Activated B cell treated with CpG ODN at 0.5 μM for 24 hours (primary cell): ENCODE measurements at places on chromosomes 4 and X. TPM values are rescaled to one million over a fixed set of nuclear protein-coding genes. Genes with fewer than 3 reads are reported as not detected.

The NR3C2 gene
- total RNA-seq: 3.9 and 4.5 TPM in 2 replicates

The MAGEB1 gene
- not detected in 2 replicates for total RNA-seq

The SPP1 gene
- total RNA-seq: not detected in 2 replicates

The LRIT3 gene
- total RNA-seq: 0.22 and 0.24 TPM in 2 replicates

The ASB12 gene
- total RNA-seq: 0.18 TPM in 1 of 2 replicates, not detected in the other

The CXCL8 gene
- 0.71 and 1.1 TPM in 2 replicates for total RNA-seq

The DSPP gene
- not detected in 2 replicates for total RNA-seq

The IL1RAPL1 gene
- total RNA-seq: not detected in 2 replicates

The ERAS gene
- total RNA-seq: not detected in 2 replicates

GRCh38 chrX:19373351-19373891 lies 29.7 kb downstream of the PDHA1 start:
- no peak for DNase-seq

DNA sequence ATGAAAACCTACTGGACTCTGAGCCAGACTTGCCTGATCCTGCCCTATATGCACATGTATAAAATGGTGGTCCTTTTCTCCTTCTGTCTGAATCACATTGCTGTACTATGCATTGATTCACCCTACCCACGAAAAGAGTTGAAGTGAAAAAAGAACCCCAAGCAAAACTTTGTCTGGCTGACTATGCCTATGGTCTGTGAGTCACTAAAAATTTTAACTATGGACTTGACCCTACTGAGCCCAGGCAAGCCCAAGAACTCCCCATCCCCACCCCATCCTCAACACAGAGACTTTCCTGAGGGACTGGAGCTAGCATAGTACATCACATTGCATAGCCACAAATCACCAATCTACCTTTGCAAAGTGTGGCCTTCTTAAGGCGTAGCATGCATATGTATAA lies 116.6 kb upstream of the TENM3 start:
- no peak for DNase-seq

DNA sequence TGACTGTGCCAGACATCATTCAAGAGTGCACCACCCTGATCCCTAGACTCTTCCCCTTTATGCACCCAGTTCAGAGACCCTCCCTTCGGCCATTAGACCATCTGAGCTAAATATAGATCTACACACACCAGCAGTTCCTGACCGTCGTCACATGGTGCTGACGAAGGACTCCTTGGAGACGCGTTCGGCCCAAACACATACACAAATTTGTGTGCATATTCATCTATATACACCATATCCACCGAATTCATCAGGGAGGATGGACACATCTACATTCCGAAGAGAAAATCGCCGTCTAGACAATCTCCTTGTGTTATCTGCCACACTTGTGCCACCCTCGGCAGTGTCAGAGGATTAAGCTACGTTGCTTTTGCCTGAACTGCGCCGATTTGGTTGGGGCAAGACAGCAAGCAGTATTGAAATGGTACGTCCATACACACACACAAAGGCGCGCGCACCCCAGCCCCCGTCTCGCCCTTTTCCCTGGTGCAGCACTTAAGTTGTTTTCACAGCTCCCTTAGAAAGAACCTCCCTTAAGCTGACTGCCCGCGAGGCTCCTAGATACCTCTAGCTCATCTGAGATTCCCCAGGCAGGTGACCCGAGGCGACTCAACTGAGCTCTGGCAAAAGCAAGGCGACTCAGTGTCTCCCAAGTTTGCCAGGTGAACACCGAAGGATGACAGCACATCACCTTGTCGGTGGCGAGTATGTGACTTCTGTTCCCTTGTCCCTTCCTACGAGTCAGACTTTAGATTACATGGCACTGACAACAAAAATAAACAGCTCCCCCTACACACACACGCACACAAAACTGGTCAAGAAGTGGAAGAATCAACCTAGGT lies 1.0 kb downstream of the RASGEF1B start:
- peak; percentile 53 for DNase-seq

DNA sequence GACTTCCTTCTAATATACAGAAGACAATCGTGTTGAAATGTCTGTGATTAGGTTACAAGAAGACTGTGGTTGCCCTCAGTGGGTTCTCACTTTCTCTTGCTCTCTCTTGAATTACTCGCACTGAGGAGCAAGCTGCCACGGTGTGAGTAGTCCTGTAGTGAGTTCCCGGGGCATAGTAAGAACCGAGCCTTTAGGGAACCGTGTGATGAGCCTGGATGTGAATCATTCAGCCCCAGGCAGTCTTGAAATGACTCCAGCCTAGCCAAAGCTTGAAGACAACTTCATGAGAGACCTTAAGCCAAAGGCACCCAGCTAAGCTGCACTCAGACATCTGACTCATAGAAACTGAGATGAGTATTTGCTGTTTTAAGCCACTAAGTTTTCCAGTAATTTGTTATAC lies 292.7 kb downstream of the SPOCK3 start:
- DNase-seq: no peak

DNA sequence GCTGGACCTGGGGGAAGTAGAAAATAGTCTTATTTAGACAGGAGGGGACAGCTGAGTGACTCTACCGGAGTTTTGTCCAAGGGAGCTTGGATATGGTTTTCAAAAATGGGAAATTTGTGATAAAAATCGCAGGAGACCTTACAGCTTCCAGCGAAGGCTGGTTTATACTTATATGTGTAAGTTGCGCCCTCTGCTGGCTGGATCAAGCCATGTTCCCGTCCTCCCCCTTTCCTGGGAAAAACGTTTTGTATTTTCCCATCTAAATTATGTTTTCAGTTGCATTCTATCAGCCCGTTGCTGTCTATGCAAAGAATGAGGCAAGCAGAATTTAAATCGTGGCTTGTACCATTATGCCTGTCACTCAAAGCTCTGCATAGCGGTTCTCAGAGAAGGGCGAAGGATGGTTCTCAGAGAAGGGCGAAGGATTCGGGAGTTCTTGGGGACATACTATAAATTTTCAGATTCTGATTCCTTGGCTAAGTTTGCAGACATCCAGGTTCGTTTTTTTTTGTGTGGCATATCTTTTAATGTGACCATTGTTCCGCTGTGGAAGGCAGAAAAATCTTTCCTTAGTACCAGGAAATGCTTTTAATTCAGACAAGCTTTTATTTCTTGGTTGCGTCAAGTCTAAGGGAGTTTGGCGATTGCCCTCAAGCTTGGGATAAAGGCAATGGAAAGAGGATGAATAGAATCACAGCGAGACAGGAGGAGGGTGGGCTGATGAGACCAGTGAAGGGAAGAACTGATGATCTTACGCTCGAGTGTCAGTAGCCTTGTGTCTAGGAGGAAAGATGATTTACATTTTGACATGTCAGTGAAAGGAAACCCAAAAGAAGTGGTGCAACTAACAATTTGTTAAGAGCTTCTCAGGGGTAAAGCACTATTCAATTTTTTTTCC lies 128.5 kb upstream of the ARX start:
- no peak for DNase-seq

DNA sequence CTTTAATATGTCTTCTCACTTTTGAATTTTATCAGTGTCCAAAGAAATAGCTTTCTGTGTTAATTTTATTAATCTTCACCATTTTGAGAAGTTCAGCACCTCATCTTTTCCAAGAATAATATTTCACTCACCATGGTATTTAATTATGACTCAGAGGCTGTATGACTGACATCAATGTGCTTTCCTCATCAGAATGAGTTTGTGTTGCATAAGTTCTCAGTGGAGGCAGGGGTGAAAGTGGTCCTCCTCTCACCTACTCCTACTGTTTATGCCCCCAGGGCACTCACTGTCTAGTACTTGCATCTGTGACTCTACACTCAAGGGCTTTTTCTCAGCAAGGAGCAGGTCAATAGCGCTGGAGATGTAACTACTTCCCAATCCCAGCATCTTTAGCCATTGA lies 905.3 kb upstream of the INTU start:
- DNase-seq: no peak

- no peak for DNase-seq
Measured at GRCh38 chr4:98887145-98887544, 41.8 kb downstream of the EIF4E start.

DNA sequence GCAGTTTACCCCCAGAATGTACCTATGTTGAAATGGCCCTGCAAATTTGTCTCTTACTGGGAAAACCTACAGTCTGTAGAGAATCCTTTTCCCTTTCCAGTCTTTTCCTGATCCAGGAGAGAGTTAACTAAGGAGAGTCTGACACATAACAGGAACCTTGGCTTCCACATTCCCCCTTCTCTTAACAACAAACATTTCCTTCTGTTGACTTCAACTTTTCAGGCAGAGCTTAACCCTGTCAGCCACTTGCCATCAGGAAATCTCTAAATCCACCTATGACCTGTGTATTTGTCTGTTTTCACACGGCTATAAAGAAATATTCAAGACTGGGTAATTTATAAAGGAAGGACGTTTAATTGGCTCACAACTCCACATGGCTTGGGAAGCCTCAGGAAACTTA lies 45.6 kb upstream of the GPR78 start:
- no peak for DNase-seq

GRCh38 chr4:74893171-74893570 lies 39.7 kb upstream of the PARM1 start:
- no peak for DNase-seq

DNA sequence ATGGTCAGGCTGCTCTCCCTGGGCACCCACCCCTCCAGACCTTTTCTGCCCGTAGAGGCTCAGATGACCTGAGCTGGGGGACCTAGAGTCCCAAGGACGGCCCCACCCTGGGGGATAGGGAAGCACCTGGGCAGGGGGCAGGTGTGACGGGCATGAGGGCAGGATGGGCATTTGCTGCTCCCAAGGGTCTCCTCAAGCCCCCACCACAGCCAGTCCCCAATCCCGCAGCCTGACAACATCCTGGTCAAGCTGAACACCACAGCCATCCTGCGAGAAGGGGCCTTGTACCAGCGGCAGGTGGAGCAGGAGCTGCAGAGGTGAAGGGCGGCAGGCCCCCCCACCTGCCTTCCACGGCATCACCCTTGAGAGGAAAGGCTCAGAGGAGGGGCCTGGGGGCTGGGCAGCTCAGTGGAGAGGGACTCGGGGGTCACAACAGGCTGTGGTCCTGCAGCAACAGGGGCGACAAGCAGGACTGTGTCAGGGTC lies 17.8 kb upstream of the RNF4 start:
- no peak for DNase-seq

- DNase-seq: no peak
Measured at GRCh38 chr4:177596035-177596434, 153.8 kb upstream of the AGA start.

GRCh38 chrX:356385-357034 lies 30.2 kb downstream of the PPP2R3B start:
- no peak for DNase-seq

DNA sequence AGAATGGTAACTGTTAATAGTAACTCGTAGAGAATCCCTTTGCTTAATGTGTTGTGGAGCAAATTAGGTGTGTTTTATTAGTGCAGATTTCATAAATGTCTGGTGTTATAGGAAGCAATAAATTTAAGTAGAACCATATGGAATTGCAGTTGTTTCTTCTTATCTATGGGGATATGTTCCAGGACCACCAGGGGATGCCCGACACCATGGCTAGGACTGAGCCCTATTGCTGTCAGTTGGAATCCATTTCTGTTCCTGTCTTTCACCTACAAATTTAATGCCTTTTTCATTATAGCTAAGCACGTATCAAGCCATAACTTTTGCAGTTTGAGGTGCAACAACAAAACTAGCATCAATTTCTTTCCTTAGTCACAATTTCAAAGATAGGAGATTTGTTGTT lies 72.5 kb downstream of the DDIT4L start:
- no peak for DNase-seq

GRCh38 chr4:26809811-26810210 lies 50.8 kb upstream of the STIM2 start:
- DNase-seq: no peak

DNA sequence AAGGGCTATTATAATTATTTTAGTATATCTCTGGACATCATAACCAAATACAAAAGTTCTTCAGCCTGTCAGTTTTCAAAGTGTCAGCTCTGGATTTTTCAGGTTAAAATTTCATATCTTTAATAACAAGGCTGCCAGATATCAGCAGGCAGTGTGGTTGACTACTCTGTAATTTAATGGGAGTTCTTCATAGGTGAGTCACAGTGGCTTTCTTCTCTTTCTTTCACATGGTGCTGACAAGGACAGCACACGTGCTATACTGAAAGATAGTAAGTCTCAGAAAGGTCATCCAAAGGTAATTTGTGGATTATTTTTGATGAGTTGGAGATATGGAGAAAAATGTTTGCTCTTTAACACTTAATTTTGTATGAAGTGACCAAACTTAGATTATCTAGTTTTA lies 43.2 kb downstream of the GALNT7 start:
- no peak for DNase-seq

- DNase-seq: no peak
Measured at GRCh38 chr4:74665346-74665745, 129.0 kb downstream of the BTC start.

DNA sequence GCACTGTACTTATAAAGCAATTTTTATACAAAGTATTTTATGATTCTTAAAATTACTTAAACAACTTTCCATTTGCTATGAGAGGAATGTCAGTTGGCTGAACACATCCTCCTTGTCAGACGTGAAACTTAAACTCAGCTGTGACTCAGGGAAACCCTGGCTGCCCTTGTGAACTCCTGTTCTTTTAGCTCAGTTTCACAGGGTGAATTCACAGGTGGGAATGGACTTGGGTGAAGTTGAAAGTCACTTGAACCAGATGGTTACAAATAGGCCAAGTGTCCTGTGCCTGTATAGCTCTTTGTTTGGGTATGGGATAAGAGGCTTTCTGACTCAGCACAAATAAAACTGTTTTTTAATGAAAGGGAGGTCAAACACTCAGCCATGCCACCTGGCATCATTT lies 67.4 kb upstream of the FAM47B start:
- no peak for DNase-seq

DNA sequence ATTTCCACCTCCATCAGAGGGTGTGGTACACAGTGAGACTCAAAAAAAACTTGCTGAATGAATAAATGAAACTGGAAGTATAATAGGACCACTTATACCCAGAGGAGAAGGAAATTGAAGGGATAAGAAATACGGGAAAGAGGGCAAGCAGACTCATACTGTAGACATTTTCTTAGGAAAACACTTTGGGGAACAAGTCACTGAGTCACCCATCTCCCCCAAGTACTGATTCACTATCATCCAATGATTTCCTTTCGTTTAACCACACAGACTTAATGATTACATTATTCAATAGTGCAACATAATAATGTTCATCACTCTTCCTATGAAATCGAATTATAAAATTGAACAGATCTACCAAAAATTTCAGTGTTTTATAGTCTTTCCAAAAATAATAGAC lies 97.1 kb downstream of the LDB2 start:
- DNase-seq: no peak

GRCh38 chr4:72899214-72899613 lies 170.3 kb downstream of the COX18 start:
- no peak for DNase-seq

DNA sequence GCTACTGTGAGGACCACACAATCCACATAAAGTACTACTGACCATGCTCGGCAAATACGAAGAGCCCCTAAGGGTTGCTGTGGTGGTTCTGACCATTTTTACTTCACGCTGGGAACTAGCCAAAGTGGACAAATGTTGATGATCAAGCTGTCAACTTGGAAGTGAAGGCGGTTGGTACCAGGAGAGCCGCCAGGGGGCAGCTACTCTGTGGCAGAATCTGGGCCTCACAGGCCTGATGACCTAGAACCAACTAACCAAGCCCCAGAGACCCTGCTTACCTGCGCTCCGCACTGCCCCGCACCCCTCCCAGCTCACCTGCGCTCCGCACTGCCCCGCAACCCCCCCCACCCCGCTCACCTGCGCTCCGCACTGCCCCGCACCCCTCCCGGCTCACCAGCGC lies 5.6 kb downstream of the GAK start:
- DNase-seq: no peak

GRCh38 chr4:53721263-53721662 lies 130.0 kb upstream of the LNX1 start:
- DNase-seq: no peak

- DNase-seq: no peak
Measured at GRCh38 chr4:38666766-38667084, 2.7 kb downstream of the KLF3 start.

GRCh38 chr4:156677131-156677531 lies 294.5 kb downstream of the PDGFC start:
- DNase-seq: no peak
